CD14-positive monocyte (primary cell): ENCODE measurements at places on chromosomes 13 and 19.

DNA sequence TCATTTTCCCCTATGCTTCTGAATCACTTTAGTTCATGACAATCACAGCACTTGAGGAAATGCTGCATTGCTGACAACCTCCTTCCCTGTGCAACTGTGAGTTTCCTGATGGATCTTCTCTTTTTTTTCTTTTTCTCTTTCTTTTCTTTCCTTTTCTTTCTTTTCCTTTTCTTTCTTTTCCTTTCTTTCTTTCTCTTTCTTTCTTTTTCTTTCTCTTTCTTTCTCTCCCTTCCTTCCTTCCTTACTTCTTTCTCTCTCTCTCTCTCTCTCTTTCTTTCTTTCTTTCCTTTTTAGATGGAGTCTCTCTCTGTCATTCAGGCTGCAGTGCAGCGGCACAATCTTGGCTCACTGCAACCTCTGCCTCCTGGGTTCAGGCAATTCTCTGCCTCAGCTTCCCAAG, 247.9 kb upstream of the HTR2A start:
- no peak for DNase-seq

GRCh38 chr13:79908381-79908780, 427.4 kb downstream of the NDFIP2 start:
- DNase-seq, result no peak

GRCh38 chr19:29674374-29675119, 9.3 kb downstream of the PLEKHF1 start:
- DNase-seq, result no peak

- no peak for DNase-seq
These were observed 6.7 kb downstream of the GRIN2D start for GRCh38 chr19:48400018-48400742.

GRCh38 chr13:110150384-110151101, 156.4 kb downstream of the COL4A1 start:
- DNase-seq, result no peak

DNA sequence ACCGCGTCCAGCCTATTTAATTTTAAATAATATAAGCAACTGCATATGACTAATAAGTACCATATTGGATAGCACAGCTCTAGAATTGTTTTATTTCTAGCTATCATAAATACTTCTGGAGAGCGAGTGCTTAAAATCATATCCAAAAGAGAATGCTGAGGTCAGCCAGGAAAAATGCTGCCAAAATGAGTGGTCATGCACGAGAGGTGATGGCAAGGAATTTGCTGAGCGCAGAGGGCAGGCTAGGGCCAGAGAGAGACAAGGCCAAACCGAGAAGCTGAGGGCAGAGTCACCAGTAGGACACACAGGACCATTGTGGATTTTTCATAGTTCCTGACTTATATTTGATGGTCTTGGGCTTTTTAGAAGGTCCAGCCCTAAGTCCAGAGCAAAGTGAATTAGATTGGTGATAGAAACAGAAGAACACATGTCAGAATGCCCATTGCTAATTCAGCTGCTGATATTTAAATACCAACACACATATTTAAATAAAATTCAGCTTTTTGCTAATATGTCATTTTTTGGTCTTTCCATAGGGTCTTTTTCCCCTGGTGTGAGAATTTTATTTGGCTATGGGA, 33.6 kb upstream of the UBL3 start:
- no peak for DNase-seq

DNA sequence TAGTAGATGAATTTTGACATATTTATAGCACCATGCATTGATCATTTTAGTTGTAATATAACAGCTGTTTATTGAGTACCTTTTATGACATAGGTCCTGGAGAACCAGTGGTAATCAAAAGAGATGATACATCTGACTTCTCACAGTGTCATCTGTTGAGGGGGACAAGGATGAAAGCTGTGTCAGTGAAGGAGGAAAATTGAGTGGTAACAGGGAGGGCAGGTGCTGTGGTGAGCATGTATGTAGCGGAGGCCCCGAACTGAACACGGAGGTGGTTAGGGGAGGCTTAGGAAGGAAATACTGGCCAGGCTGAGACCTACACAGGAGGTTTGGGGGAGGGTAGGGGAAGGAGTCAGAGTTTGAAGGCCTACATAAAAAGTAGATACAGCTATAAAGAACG, 199.7 kb downstream of the GGACT start:
- no peak for DNase-seq

- DNase-seq, result no peak
These were observed 284.3 kb downstream of the FOXO1 start for GRCh38 chr13:40381935-40382764.

GRCh38 chr13:45365558-45365885, 24.5 kb upstream of the TPT1 start:
- DNase-seq, result no peak

DNA sequence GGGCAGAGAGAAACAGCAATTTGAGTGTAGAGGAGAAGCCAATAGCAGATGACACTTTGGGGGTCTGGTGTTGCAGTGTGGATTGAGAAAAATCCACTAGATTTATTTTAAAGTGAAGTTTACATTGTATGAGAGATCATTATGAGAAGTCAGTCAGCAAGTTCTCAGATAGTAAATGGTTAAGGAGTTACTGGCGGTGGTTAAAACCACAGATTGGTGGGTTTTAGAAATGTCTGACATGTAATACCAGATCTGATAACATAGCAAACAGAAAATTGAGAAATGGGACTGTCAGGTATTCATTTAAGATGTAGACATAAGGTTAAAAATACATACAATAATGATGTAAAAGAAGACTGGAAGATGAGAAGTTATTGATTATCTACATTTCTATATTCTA, 7.2 kb downstream of the ABHD13 start:
- DNase-seq, result no peak
